Activated naive CD4-positive, alpha-beta T cell treated with Interleukin-2 at 50 U/mL for 16 hours (primary cell): ENCODE measurements at places on chromosomes 2 and 18.

GRCh38 chr2:223243233-223243632 is 191.2 kb downstream of the KCNE4 start:
- DNase-seq = no peak

GRCh38 chr18:74818516-74819175 is 221.0 kb downstream of the ZNF407 start:
- no peak for DNase-seq

- DNase-seq = no peak
Measured at GRCh38 chr2:240141736-240142135, 1.3 kb upstream of the OTOS start.

DNA sequence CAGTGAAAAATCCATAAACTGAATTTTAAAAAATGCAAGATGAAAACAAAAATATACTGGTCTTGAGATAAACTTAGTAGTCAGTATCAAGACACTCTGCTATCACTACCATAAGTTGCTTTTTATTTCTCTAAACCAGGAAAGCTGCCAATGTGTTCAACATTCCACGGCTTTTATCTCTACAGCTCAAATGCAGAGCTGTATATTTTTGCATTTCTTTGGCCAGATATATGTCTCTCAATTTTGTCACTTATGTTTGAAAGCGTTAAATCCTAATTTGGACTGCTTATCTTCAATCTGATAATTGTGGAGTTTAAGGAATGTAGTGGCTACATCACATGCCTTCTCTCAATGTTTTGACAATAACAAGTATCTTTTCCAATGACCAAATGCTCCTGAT is 609.5 kb downstream of the EPHA4 start:
- DNase-seq = no peak

DNA sequence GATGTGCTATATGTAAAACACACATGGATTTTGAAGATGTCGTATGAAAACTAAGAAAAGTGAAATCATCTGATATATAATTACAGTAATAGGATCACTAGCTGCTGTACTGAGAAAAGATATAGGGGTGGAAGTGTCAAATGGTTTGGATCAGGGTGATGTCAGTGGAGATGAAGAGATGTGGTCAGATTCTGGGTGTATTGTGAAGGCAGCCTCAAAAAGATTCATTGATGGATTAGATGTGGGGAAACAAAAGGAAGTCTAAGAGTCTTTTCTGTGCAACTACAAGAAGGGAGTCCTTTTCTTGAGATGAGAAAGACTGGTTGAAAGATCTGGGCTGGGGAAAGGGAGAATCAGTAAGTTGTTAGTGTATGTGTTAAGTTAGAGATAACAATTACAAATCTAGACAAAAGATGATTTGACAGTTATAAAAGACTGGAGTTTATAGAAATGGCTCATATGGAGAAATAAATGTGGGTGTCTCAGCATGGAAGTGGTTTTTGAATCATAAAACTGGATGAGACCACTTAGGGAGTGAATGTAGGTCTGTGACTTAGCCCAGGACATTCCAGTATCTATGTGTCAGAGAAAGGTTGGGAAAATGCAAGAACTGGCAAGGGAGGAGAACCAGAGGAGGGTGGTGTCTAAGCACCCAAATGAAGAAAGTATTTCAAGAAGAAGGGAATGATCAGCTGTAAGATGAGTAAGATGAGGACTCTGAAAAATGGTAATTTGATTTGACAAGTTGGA is 347.4 kb downstream of the PARD3B start:
- no peak for DNase-seq

DNA sequence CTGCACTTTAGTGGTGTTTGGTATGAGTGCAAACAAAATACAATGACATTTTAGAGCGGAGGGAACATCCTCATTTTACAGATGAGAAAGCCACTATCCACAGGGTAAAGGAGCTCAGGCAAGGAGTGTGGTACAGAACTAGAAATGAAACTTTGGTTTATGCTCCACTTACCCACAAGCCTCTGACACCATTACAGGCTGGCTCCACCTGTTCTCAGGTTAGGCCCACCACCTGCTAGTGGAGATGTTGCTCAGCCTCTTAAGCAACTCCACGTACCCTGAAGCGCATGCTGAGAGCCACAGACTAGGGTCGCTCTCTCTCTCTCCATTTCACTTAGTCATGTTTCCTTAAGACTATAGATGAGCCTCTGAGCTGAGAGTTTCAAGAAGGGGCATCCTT is 130.0 kb downstream of the MBD2 start:
- DNase-seq = no peak

DNA sequence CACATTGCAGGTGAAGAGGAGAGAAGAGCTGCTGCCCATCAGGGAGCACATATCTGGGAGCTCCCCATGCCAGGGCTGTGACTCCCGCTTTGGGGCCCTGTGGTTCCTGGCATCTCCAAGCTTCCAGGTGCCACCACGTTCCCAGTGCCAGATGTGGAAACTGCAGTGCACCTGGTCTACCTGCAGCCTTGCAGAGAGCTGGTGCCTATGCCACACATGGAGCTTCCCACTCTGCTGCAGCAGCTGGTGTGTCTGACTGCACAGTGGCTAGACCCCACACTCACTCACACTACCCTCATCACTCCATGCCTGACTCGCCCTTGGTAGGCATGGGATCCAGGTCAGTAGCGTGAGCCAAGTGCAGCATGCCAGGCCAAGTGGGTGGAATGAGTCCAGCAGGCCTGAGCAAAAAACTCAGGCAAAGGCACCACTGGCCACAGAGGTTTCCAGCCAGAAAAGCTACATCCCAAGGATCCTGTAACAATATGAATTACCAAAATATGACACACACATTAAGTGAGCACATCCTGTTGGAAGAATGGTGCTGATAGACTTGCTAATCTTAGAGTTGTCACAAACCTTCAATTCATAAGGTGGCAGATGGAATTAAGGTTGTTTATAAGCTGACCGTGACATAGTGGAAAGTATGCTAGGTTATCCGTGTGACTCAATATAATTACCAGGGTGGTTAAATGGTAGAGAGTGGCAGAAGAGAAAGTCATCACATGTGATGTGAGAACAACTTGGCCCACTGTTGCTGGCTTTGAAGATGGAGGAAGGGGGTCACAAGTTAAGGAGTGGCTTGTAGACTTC is 150.9 kb downstream of the EHBP1 start:
- DNase-seq = no peak

DNA sequence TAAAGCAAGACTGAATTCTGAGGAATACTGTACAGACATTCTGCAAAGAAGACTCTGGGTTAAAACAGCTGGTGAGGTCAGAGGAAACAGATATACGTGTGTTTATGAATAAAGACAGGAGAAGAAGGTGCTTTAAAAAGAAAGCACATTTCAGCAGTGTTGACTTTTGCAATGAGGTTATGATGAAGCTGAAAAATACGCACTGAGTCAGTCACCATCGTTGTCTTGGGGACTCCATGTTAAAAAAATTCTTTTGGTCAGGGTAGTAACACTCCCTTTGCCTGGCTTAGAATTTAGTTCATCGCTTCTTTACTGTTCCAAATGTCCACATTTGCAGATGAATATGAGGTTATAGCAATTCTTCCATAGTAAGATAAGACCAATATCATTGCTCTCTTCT is 1049.0 kb downstream of the TSN start:
- DNase-seq = no peak

DNA sequence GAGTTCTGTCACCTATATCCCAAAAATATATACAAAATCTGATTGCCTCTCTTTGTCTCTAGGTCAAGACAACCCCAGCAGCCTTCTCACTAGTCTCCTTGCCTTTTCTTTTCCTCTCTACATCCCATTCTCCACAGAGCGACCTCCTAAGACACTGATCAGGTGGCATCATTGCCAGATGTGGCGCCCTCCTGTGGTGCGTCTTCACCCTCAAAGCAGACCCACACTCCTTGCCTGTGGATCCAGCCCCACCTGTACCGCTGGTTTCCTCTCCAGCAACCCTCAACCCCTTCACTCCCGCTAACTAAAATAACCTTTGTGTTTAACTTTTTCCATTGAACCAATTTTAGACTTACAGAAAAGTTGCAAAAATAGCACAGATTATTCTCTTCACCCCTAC is 273.3 kb downstream of the GLI2 start:
- DNase-seq = no peak

- peak; percentile 5 for DNase-seq
Measured at GRCh38 chr2:26847655-26848335, at the start of gene DPYSL5. Gene DPYSL5, plus strand, starts transcription at chr2:26848132. Its CDS starts 50,368 bp downstream, at chr2:26898500.

- DNase-seq = no peak
Measured at GRCh38 chr2:187313831-187314230, 134.2 kb downstream of the CALCRL start.

- DNase-seq = no peak
Measured at GRCh38 chr2:148533685-148534084, 110.9 kb upstream of the EPC2 start.

- DNase-seq = no peak
Measured at GRCh38 chr2:9941196-9941995, 10.1 kb upstream of the GRHL1 start.
